ENCODE measurements at places on chromosomes 7 and 10.

- no peak for DNase-seq
Measured at GRCh38 chr10:103564776-103565520, 71.4 kb downstream of the NEURL1 start.

DNA sequence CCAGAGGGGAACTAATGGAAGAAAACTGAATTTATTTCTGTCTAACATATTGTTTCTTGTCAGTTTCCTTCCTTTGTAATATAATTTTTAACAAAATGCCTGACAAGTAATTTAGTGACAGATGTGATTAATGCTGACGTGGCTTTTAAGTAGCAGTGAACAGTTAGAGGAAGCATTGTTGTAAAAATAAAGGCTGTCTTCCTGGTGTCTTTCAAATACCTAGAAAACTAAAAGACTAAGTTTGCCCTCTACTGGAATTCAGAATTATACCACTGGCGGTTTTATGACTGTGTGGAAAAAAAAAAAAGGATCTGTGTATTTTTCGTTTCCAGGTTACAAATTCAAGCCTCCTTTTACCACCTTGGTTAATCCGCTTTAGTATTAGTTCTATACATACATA is 217.1 kb upstream of the DPP6 start:
- DNase-seq: no peak

DNA sequence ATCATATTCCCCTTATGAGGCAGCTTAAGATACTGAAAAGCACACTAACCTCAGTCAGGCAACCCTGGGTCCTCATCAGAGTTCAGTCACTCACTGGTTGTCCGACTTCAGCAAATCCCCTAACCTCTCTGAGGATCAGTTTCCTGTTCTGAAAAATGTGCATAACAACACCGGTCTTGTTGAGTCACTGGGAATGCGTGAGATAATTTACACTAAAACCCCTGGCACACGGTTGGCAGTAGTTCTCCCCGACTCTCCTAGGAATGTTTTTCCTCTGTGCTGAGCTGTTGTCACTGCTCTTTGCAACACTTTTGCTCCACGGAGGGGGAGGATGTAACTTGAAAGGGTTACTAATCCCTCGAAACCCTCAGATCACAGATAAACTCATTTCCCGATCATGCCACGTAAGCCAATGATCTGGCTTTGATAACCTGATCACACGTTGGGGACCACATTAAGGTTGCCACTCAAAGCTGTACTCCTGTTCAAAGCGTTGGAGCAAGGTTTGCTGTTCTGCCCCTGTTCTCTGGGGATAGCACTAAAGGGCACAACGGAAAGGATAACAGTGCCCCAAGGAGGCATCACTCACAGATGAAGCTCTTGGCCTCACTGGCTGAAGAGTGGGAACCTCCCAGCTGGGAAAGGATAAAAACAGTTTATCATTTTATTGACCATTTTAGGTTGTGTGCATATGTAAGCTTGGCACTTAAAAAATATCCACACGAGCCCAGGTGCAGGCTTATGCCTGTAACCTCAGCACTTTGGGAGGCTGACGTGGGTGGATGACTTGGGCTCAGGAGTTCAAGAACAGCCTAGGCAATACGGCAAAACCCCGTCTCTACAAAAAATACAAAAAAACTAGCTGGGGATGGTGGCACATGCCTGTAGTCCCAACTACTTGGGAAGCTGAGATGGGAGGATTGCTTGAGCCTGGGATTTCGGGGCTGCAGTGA is 5.0 kb upstream of the RBM17 start:
- DNase-seq: peak; percentile 39

DNA sequence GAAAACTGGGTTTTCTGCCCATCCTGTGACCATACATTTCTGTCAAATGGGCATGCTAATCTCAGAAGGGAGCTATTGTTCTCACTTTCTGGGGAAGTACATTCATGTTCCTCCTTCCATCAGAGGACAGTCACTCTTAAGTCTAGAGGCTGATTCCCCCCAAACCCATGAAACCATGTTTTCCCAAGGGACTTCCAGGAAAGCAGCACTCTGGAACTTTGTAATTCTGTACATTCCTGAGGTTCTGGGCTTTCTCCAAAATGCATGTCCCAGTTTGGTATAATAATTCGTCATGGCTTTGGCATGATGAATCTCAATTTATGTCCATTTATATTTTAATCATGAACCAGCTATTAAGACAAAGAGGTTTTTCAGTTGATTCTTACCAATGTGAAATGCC is 688.1 kb downstream of the LRMDA start:
- no peak for DNase-seq

GRCh38 chr10:11355592-11355991 is 255.9 kb downstream of the USP6NL start:
- DNase-seq: no peak

DNA sequence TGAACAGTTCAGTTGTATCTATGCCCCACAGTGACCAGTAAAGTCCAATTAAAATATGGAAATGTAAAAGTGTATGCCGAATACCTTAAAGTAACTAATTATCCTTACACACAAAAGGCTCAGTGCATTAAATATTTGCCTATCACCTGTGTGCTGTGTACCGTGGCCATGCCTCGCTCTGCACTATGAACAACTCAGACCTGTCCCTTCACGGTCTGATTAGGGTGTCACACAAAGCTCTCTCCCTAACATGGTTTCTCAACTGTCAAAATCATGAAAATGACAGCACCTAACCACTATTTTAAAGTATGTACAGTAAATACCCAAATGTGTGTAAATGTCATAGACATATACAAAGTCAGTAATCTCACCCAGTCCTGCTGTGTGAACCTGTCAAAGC is 43.1 kb downstream of the STK17A start:
- DNase-seq: no peak

DNA sequence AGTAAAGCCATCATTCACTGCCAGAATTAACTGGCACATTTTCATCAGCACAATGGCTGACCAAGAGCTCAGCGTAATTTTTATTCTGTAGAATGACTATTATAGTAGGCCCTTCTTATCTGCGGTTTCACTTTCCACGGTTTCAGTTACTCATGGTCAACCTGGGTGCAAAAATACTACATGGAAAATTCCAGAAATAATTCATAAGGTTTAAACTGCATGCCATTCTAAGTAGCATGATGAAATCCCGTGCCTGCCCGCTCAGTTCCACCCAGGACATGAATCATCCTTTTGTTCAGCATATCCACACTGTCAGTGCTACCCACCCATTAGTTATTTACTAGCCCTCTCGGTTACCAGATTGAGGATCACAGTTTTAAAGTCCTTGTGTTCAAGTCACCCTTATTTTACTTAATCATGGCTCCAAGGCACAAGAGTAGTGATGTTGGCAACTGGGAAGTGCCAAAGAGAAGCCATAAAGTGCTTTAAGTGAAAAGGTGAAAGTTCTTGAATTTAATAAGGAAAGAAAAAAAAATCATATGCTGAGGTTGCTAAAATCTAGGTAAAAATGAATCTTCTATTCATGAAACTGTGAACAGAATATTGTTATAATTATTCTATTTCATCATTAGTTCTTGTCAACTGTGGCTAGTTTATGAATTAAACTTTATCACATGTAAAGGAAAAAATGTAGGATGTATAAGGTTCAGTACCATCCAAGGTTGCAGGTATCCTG is 204.9 kb downstream of the DOCK4 start:
- no peak for DNase-seq

DNA sequence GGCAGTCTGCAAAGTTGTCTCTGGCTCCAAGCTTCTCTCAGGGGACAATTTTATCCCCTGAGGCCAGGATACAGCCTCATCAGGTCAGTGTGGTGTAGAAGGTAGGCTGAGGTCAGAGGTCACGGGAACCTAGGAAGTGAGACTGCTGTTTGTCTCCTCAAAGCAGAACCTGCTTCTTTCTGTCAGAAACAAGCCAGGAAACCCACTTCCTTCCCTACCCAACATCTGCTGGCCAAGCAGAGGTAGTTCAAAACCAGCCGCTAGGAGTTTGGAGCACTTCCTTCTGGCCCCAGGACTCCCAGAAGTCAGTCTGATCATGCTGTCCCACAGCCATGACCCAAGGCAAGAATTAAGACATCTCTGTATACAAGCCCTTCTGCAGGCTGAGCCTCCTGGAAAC is 12.2 kb downstream of the CLRN3 start:
- DNase-seq: no peak

DNA sequence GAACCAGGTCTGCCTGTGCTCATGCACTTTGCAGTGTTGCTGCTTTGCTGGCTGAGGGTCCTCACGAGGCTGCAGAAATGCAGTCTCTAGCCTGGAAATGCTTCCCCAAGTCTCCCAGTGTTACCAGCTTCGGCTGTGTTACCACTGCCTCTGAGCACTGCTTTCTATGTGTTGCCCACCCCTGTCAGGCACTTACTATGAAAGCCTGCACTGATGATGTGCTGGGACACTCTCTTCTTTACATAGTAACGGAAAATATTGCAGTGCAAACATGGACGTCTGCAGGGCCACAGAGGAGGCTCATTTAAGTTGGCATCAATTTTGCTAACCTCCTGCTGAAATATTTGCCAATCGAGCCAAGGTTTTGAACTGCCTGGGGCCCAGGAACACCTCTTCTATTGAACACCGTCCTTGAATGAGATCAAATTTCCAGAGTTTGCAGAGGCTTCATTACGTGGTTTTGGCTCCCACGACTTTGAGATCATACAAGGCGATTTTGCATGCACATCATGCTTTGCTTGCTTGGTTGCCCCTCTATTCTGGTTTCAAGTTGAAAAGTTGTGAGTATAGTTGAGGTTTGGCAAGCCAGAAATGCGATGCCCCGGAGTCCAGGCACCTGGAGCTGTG is 404.7 kb upstream of the PODXL start:
- DNase-seq: no peak

GRCh38 chr10:44053391-44053790 is 331.5 kb downstream of the CXCL12 start:
- no peak for DNase-seq

DNA sequence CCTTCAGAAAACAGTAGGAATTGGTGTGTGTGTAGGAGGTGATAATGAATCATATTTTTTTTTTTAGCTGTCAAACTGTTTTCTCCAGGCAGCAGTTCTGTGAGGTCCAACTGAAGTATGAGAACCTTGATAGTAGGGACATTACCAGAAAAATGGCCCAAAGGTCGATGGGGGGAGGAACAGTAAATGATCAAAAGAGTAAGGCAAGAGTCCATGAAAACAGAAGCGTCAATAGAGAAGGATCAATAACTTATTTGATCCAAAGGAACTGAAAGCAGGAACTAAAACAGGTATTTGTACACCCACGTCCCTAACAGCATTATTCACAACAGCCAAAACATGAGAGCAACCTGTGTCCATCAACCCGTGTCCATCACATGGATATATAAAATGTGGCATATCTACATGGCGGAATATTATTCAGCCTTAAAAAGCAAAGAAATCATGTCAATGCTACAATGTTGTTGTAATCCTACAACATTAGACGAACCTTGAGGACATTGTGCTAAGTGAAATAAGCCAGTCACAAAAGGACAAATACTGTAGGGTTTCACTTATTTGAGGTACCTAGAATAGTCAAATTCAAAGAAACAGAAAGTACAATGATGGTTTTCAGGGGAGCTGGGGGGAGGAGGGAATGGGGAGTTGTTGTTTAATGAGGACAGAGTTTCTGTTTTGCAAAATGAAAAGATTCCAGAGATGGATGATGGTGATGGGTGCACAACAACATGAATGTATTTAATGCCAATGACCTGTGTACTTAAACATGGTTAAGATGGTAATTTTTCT is 214.0 kb upstream of the KLF14 start:
- DNase-seq: no peak

- DNase-seq: no peak
Measured at GRCh38 chr10:89901895-89902294, 200.5 kb downstream of the KIF20B start.

- DNase-seq: no peak
Measured at GRCh38 chr7:131444683-131445082, 111.7 kb downstream of the PODXL start.

DNA sequence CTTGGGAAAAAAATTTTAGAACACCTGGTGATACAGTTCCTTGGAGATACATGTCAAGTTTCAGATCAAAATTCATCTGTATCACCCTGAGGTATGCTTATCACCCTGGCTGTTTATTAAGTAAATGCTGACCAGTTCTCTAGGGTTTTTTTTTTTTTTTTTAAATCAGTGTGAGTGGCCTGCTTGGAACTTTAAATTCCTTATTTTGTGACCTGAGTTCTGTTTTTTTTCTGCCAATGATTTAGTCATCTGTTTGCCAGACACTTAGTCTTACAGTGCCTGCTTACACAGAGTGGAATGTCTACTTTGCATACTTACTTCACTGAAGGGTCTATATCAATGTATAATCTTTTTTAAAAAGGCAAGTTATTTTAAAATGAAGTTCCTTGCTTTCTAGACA is 1.8 kb downstream of the TSPAN13 start:
- DNase-seq: no peak

DNA sequence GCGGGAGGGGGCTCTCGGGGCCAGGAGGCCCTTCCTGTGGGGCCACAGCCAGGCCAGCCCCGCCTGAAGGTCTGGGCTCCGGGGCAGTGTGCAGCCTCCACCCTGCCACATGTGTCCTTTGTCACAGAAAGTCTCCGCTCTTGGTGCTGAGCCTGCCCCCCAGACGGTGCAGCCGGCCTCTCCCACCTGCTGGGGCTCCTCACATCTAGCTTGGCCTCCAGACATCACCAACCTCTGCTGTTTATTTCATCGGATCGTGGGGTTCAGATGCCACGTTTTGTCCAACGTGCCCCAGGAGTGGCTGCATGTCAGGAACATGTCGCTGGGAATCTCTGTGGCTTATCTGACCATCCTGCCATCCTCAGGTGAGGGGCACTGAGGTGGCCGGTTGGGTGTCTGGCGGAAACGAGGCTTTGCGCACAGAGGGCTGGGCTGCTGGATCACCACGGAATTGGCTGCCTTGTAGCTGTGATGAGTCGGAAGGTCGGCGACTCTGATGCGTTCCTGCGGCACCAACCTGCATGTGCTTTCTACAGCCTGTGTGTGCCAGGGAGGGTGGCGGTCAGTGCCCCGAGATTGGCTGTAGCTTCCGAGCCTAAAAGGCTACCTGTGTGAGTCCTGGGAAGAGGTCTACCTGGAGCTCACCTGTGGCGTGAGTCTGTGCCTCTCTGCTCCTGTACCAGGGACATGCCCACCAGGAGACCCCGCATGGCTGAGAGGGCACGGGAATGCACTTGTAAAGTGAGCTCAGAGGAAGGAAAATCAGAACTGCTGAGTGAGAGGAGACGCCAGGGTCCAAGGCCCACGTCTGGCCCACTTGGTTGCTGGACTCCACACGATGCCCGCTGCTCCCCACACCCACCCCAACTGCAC is 316.4 kb downstream of the DNAJB6 start:
- no peak for DNase-seq

All from T-helper 22 cell (primary cell).